Renal cortical epithelial cell (primary cell): ENCODE measurements at places on chromosomes 7 and 10. TPM values are rescaled to one million over a fixed set of nuclear protein-coding genes. Genes with fewer than 3 reads are reported as not detected.

DNA sequence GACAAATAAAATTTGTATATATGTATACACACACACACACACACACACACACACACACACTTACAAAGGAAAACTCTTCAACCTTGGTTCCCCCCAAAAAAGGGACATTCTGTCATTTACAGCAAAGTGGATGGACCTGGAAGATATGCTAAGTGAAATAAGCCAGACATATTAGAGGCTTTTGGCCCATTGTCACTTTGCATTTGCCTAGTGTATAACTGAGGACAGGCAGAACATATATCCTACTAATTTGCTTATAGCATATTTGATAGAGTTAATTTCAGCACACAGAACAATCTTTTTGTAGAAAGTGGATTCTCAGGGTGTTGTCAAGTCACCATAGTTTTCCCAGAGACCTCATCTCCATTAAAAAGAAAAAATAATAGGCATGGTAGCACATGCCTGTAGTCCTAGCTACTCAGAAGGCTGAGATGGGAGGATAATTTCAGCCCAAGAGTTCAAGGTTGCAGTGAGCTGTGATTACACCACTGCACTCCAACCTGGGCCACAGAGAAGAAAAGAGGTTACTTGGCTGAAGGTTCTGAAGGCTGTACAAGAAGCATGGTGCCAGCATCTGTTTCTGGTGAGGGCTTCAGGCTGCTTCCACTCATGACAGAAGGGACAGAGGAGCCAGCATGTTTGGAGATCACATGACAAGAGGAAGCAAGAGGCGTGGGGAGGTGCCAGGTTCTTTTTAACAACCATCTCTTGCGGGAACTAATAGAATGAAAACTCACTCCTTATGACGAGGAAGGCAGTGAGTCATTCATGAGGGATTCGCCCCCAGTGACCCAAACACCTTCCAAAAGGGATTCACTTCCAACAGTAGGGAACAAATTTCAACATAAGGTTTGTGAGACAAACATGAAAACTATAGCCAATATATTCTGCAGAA lies 135.6 kb downstream of the TMEM168 start:
- DNase-seq, result peak; percentile 17

DNA sequence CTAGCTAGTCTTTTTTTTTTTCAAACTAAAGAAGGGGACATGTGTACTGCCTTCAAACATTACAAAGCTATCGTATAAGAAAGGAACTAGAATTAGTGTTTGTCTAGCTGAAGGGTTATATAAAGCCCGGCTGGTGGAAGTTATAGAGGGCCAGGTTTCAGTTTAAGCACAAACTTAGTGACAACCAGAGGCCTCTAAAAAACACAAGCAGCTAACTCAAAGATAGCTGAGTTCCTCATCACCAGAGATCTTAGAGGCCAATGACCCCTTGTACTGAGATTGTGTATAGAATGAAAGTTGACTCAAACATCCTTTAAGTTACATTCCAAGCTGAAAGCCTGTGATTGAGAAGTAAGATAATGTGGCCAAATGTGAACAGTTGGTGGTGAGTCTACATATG lies 28.1 kb upstream of the SGMS1 start:
- no peak for DNase-seq

DNA sequence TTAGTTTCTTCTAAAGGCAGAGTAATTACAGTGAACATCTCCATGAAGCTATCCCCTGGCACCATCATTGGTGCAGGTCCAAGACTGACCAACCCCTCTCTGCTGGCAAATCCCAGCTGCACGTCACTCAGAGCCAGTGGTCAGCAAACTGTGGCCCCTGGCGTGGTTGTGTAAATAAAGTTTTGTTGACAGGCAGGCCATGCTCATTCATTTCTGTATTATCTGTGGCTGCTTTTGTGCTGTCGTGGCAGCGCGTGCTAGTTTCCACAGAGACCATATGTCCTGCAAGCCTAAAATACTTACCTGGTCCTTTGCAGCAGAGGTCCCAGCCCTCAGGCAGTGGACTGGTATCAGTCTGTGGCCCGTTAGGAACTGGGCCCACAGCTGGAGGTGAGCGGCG lies 117.6 kb upstream of the NPS start:
- DNase-seq, result no peak

DNA sequence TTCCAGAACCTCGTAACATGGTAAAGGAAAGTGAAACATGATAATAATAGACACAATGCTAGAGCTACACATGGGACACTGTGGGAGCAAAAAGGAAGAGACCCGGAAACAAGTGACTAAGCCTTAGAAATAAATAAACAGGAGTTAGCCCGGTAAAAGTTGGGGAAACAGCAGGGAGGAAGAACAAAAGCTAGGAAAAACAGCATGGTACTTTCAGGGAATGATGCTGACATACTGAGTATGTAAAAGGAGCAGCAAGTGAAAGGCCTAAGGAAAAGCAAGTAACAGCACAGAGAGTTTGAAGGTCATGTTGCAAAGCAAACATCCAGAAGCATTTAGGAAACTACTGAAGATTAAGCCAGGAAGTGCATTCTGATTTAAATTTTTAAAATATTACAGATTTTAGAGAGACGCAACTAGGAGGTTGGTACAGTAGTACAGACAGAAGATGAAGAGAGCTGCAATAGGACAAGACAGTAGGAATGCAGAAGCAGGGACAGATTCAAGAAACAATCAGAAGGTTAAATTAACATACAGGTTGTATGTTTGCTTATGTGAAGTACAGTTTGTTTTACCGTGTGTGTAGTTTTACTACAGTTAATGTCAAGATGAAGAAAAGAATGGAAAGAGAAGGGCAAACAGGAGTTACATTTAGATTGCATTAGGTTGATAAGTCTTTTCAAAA lies 63.7 kb downstream of the ARHGAP12 start:
- peak; percentile 20 for DNase-seq

GRCh38 chr10:118210276-118210675 lies 131.8 kb downstream of the FAM204A start:
- peak; percentile 51 for DNase-seq

DNA sequence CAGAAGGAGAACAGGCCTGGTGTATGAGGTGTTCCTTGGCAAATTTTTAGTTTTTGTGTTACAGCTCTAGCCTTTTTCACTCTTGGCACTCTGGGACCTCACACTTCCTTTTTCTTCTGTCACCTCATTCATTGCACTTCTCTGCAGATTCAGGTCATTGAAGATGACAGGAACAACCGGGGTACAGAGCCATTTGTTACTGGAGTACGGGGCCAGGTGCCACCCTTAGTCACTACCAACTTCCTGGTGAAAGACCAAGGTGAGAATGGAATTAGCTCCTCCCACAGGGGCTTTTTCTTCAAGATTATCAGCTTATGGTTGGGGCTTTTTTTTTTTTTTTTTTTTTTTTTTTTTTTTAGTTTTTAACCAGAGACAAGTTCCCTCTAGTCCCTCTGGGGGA lies 18.5 kb upstream of the CHCHD1 start:
- DNase-seq, result no peak

GRCh38 chr7:148253629-148254028 lies 336.9 kb upstream of the C7orf33 start:
- no peak for DNase-seq

DNA sequence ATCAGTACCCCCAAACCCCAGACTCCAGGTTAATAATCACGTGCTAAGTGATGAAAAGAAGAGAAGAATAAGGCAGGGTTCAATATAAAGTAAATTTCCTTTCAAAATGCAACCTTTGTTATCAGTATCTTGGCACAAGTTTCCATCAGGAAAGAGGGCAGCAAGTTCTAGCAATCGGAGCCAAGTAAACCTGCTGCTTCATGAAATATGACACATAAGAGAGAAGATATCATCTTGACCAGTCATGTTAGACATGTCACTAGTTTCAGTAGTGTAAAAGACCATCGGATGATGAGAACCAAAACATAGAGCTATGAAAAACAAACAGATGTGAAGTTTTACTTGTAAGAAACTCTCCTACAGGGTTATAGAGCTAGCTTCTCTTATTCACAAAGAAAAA lies 44.0 kb downstream of the AASS start:
- no peak for DNase-seq

- DNase-seq, result peak; percentile 45
These were observed 786 bp downstream of the TAF3 start for GRCh38 chr10:7819121-7819460.

GRCh38 chr10:122419016-122419415 lies 35.4 kb upstream of the ARMS2 start:
- no peak for DNase-seq

DNA sequence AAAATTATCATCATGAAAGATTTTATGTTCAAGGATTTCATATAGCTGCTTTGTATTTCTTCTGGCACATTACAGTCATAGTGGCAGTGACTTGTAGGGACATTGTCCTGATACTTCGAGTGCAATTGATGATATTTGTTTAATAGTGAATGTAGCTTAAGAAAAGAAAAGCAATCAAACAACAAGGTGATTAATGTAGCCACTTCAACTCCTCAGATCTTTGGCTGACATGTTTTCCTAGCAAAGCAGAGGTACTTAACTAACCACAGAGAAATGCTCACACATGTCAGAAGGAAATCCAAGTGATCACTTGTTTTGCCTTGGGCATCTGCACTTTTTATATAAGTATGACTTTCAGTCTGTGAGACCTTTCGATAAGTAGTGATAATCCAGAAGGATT lies 470.3 kb downstream of the AUTS2 start:
- DNase-seq, result no peak

DNA sequence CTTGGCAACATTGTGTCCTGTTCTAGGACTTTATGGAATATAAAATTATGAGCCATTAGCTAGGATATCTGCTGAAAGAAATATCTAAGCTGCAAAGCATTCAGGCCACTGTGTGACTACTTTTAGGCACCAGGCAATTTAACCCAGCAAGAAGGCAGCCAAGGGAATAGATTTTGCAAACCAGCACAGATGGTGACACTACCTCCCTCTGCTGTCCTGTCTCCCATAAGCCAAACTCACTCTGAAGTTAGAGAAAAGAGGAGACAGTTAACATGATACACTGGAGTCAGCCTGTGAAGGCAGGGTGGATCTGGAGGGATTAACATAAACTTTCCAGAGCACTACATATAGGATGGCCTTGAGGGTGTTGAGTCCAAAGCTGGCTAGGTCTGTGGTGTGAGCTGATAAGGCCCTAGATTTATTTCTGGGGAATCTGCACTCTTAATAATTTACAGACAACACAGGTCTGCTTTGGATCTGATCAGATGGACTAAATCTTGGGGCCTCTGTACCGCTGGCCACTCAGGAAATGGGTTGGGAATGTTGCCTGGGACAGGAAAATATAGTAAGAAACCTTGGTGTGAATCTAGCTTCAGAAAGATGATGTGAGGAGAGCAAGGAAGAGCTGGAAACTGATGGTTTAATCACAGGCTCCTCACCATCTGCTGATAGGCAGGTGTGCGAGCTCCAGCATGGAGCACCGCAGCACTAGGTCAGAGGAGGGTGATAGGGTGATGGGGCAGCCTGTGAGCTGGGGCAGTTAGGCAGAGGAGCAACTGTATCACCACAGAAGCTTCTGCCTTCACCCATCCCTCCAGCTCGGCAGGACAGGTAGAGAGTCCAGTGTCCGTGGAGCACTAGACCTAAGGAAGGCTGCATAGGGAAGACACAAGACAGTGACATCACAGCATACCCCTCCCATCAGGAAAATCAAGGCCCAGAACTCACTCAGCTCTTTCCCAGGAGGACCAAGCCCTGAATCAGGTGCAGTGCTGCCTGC lies 229.9 kb upstream of the PRSS1 start:
- DNase-seq, result no peak

GRCh38 chr7:48497521-48497920 lies 326.3 kb downstream of the ABCA13 start:
- no peak for DNase-seq

DNA sequence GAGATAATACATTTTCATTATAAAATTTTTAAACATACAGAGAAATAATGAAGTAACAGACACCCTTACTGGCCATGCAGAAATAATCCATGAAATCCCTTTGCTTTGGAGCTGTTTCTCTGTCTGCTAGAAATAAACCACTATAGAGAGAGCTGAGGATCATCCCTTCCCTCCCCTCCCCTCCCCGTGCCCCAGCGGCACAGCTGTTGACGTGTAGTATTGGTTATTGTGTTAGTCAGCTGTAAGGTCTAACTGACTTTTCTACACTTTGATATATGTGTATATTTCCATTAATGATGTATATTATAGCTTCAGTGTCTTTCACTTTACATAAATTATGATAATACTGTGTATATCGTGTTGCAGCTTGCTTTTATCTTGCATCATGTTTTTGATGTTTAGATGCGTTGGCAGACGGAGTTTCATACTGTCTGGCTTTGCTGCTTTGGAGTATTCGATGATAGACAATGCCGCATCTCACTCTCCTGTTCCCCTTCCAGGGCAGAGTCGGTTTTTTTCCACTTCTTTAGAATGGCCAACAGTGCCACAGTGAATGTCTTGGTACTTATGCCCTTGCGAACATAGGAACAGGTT lies 27.4 kb upstream of the GRID1 start:
- no peak for DNase-seq

DNA sequence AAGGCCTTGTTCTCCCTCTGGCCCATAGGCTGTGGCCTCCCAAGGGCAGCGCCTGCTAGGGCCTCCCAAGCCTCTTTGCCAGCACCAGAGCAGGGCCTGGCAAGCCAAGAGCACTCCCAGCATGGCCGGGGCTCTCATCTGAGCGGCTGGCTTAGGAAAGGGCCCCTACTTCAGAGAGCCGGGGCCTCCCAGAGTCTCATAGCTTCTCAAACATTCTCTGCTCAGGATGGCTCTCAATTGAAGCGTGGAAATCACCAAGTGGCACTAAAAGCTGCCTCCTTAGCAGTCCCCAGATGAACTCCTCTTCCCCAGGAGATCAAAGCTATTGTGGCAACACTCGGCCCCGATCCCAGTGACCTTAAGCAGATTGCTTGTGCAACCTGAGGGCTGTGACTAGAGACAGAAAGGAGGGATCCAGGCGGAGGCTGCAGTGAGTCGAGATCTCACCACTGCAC lies 69.4 kb downstream of the FAM53B start:
- no peak for DNase-seq

GRCh38 chr7:7257899-7258692 lies 75.8 kb downstream of the C1GALT1 start:
- peak; percentile 94 for DNase-seq

DNA sequence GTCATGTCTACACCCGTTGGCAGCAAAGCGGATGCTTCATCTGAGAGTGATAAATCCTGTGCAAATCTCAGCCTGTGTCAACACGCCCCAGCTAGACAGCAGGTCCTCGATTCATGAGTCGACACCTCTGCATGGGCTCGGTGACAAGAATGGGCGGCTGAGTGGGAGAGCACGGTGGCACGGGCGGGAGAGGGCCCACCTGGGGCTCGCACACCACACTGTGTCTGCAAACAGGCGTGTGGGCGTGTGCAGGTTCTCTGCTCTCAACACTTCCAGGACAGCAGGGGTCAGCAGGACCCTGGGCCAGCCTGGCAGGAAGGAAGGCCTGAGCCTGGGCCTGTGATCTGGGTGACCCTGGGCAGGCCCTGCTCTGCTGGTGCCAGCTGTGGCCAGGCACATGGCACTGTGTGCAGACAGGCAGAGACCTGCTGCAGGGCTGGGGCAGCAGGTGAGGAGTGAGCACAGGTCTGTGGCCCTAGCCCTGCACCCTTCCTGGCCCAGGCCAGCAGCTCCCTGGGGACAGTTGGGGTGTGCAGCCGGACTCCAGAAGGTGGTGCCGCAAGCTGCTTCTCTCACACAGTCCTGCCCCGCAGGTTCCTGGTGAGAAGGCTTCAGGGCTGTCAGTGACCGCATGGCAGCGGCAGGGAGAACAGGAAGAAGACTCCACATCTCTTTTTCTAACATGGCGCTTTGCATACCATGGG lies 216.4 kb downstream of the ELFN1 start:
- DNase-seq, result no peak

VIPR2 gene
- 0.10 TPM in 1 of 2 replicates, not detected in the other for total RNA-seq

HSPA12A gene
- 24.7 and 79.5 TPM in 2 replicates for total RNA-seq

ADAMTS14 gene
- 1.9 and 3.6 TPM in 2 replicates for total RNA-seq

RAB19 gene
- 3.5 and 15.1 TPM in 2 replicates for total RNA-seq

KLLN gene
- 1.1 TPM in 1 of 2 replicates, not detected in the other for total RNA-seq

NME8 gene
- not detected in 2 replicates for total RNA-seq

GLUD1 gene
- 243 and 344 TPM in 2 replicates for total RNA-seq

UCMA gene
- not detected in 2 replicates for total RNA-seq

HGF gene
- 0.15 and 0.17 TPM in 2 replicates for total RNA-seq
